ENCODE measurements at places on chromosomes 11 and 22.

GRCh38 chr11:119130662-119131061, 9.3 kb downstream of the HINFP start:
- no peak for DNase-seq

DNA sequence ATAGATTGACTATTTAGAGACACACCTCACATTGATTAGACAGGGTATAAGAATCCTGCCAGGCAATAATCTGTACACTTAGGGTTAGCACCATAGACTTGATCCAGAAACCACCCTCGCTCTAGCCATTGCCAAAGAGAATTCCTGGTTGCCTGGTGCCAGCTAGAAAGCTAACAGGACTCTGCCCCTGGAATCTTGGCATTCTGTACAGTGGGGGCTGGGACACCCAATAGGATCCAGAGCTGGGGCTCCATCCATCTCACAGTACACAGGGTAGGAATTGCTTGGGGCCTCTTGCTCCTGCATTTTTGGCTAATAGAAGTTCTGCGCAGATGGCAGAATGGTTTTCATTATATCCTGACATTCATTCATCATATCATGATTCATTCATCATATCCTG, 3.0 kb upstream of the APLNR start:
- DNase-seq: no peak

DNA sequence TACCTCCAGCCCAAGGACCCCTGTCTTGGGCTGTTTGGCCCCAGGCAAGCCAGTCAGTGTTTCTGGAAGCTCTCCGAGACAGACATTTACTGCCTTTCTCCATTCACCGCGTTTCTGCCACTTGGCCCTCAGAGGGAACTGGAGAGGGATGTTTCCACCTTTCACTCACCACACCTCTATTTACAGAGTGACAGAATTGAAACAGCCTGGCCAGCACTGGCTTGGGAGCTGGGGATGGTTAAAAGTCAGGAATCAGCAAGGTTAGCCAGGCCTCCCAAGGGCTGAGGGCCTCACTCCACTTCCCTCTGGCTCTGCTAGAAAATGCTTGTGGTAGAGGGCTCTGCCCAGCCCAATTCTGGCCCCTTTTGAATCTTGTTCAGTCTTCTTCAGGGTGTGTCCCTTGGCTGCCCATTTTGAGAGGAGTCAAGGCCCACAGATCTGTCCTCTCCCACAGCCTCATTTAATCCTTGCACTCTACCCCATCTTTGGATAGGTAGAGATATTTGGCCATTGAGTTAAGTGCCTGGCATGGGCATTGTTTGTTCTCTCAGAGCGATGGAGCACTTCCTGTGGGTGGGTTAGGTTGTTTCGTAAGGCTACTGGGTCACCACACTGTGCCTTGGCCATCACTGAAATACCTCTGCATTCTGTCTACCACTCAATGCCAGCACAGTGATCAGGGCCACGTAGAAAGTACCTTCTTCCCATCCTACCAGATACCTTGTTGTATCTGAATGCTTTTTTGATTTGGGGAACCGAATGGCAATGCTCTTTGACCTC, 119.2 kb downstream of the MICAL2 start:
- DNase-seq: no peak

DNA sequence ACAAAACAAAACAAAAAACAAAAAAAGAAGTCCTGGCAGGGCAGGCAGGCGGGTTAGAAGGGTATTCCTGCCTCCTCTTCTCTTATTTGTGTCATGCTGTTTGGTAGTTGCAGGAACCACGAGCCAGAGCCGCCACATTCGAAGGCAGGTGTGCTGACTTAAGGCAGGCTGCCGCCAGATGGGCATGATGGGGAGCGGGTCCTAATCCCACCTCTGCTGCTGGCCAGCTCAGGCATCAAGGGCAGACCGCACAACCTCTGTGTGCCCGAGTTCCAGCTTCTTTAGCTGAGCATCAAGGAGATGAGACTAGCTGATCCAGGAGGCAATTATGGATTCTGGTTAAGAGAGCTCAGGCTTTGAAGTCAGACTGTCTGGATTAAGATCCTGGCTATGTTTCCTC, 12.1 kb downstream of the OAF start:
- DNase-seq: no peak

- DNase-seq: no peak
Measured at GRCh38 chr11:113591117-113591516, 115.0 kb downstream of the TMPRSS5 start.

Data from CD4-positive, alpha-beta T cell treated with Interleukin-21 for 1 hour (primary cell).